ENCODE measurements at places on chromosomes 2 and 18.

DNA sequence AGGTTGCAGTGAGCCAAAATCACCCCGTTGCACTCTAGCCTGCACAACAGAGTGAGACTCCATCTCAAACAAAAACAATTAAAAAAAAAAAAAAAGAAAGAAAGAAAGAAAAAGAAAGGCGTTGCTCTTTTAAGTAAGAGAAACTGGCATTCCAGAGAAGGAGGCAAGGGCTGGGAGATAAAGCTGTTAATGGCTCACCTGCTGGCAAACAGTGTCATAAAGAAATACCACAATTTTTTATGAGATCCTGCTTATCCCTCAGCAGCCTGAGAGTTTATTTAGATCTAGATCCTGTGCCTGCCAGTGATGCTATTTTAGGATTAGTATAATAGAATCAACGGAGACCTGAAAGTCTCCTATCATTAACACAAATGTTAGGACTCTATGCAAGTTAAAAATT, 16.3 kb downstream of the SLC19A3 start:
- H3K27ac ChIP-seq, result no peak overlapping the region
- H3K27me3 ChIP-seq, result peaks cover 2% of the 10 kb centered on the region
- peaks cover 6% of the 10 kb centered on the region for H3K4me1 ChIP-seq
- no peaks in the 10 kb centered on the region for H3K36me3 ChIP-seq

GRCh38 chr2:196640031-196640548, 575 bp downstream of the CCDC150 start:
- H3K36me3 ChIP-seq, result no peaks in the 10 kb centered on the region
- DNase-seq, result no peak
- peaks cover 19% of the 10 kb centered on the region for H3K4me1 ChIP-seq
- H3K4me3 ChIP-seq, result peak overlapping the region; percentile 90
- H3K27me3 ChIP-seq, result no peaks in the 10 kb centered on the region

DNA sequence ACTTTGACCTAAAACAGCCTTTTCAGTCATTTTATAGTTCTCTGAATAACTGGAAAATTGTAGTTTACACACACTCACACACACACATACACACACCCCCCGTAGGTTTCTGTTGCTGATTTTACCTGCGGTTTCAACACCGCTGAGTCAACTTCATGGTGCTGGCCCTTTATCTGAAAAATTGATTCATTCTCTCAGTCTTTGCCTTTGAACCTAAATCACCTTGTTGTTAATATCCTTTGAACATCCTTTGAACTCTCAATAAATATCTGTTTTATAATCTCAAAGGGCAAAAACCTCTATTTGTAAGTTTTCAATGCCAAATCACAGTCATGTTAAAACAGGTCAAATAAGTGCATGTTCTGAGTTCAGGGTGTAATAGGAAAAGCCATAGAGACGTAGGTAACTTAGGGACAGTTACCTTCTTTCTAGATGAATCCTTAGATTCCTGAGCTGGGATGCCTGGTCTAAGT, 109.0 kb upstream of the BZW1 start:
- no peak overlapping the region for H3K4me3 ChIP-seq
- H3K36me3 ChIP-seq, result no peaks in the 10 kb centered on the region
- no peak for DNase-seq

DNA sequence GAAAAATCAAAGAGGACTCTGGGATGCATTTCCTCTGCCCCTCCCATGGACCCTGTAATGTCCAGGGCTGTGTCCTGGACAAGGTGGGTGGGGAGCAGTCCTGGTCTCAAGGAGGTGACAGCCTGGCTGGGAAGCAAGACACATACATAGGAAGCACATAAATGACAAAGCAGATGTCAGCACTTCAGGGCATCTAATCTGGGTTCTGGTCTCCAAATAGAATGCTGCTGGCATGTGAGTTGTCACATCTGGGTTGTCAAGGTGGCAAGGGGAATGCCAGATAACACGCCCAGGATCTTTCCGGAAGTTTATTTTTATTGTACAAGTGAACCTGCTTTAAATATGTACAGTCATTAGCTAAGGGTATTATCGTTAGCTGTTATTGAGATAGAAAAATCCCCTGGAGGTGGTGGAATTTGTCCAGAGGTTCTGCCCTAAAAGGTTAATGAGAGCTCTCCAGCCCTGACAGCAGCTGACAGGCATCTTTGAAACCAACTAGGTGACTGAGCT, 5.6 kb downstream of the IL1F10 start:
- no peaks in the 10 kb centered on the region for H3K36me3 ChIP-seq
- no peaks in the 10 kb centered on the region for H3K4me1 ChIP-seq
- no peak overlapping the region for H3K27ac ChIP-seq
- no peak overlapping the region for H3K4me3 ChIP-seq
- peaks cover 39% of the 10 kb centered on the region for H3K27me3 ChIP-seq

- H3K36me3 ChIP-seq, result no peaks in the 10 kb centered on the region
- no peaks in the 10 kb centered on the region for H3K4me1 ChIP-seq
- DNase-seq, result no peak
- H3K27me3 ChIP-seq, result peaks cover 14% of the 10 kb centered on the region
- no peak overlapping the region for H3K27ac ChIP-seq
Observed at GRCh38 chr18:63617049-63617914, 26.8 kb downstream of the SERPINB4 start.

DNA sequence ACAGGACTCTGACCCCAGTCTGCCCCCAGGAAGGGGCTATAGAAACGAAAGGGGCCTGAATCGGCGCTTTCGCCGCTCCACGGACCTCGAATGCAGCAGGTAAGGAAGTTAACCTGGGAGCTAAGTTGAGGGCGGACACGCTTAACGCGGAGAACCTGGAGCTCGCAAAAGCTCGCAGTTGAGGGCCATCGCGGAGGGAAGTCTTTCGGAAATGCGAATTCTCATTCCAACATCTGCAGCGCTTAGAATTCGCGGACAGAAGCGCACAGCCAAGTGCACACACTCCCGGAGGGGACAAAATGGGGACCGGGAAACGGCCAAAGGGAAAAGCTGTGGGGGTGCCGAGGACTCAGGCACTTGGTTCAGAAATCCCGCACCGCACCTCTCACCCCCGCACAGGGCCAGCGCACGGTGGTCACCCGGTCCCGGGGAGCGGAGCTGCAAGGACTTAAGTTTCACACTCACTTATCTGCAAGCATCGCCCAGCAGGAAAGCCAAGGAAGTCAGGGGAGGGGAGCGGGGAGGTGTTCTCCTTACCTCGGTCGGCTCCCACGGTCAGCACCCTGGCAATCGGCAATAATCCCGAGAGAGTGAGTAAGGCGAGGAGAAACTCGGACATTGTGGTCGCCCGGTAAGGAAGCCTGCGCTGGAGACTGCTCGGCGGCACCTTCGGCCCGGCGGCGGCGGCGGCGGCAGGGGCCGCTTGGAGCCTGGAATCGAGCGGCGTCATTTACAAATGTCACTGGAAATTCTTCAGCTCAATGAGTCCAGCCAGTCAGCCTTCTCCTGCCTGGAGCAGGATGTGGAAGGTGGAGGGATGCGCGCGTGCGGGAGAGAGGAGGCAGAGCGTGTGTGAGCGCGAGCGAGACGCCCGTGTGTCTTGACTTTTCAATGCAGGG, 456 bp downstream of the LRP1B start:
- peak overlapping the region; percentile 87 for H3K4me3 ChIP-seq
- DNase-seq, result peak; percentile 79
- H3K4me1 ChIP-seq, result peaks cover 20% of the 10 kb centered on the region
- no peaks in the 10 kb centered on the region for H3K36me3 ChIP-seq
- H3K27ac ChIP-seq, result peak overlapping the region; percentile 78
- H3K27me3 ChIP-seq, result peaks cover 27% of the 10 kb centered on the region

GRCh38 chr2:75353131-75353530, 153.8 kb upstream of the TACR1 start:
- H3K36me3 ChIP-seq, result peaks cover 1% of the 10 kb centered on the region
- no peak overlapping the region for H3K4me3 ChIP-seq
- H3K4me1 ChIP-seq, result no peaks in the 10 kb centered on the region
- DNase-seq, result no peak
- H3K27me3 ChIP-seq, result peaks cover 15% of the 10 kb centered on the region

GRCh38 chr2:105399207-105399861, 483 bp upstream of the FHL2 start:
- H3K27me3 ChIP-seq, result no peaks in the 10 kb centered on the region
- H3K27ac ChIP-seq, result no peak overlapping the region
- peaks cover 68% of the 10 kb centered on the region for H3K4me1 ChIP-seq
- H3K36me3 ChIP-seq, result peaks cover 10% of the 10 kb centered on the region
- DNase-seq, result no peak

- H3K4me1 ChIP-seq, result peaks cover 3% of the 10 kb centered on the region
- H3K27me3 ChIP-seq, result no peaks in the 10 kb centered on the region
- no peak overlapping the region for H3K4me3 ChIP-seq
- H3K36me3 ChIP-seq, result no peaks in the 10 kb centered on the region
Observed at GRCh38 chr2:165357758-165358157, 111.7 kb upstream of the CSRNP3 start.

- H3K4me1 ChIP-seq, result peaks cover 8% of the 10 kb centered on the region
- H3K36me3 ChIP-seq, result no peaks in the 10 kb centered on the region
- H3K4me3 ChIP-seq, result no peak overlapping the region
Observed at GRCh38 chr2:85666435-85667316, 1.3 kb downstream of the SFTPB start.

- DNase-seq, result no peak
- H3K36me3 ChIP-seq, result no peaks in the 10 kb centered on the region
- H3K4me3 ChIP-seq, result no peak overlapping the region
- peaks cover 10% of the 10 kb centered on the region for H3K4me1 ChIP-seq
- no peaks in the 10 kb centered on the region for H3K27me3 ChIP-seq
Observed at GRCh38 chr18:59787998-59788790, 91.0 kb upstream of the CCBE1 start.

DNA sequence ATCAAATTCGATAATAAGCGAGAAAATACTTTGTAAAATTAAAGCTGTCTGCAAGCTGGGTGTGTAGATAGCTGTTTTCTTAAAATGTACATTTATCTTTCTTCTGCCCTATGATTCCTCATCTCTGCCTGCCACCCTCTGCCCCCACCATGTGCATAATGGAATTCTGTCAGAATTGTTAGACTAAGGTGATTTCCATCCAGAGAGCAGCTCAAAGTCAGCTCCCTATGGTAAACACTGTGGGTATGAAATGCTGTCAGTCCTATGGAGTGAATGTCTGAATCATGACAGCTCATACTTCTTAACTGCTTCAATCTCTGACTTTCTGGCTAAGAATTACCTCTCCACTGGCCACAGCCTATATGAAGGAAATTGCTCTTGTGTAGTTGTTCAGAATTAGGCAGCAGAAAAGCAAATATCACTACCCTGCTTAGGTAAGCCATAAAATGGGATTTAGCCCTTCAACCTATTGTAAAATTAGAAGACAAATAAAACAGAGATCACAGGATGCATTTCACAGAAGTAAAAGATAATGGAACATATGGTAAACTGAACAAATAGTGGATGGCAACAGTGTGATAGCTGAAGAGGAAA, 137.7 kb downstream of the CD8B2 start:
- H3K27me3 ChIP-seq, result peaks cover 42% of the 10 kb centered on the region
- H3K36me3 ChIP-seq, result peaks cover 4% of the 10 kb centered on the region
- no peak overlapping the region for H3K4me3 ChIP-seq
- no peaks in the 10 kb centered on the region for H3K4me1 ChIP-seq
- no peak overlapping the region for H3K27ac ChIP-seq

All from chondrocyte (in vitro differentiated cells).